ENCODE measurements at places on chromosomes 2 and 18.

- DNase-seq: no peak
Observed at GRCh38 chr2:96529376-96530143, 7.0 kb upstream of the ARID5A start.

- DNase-seq: no peak
Observed at GRCh38 chr2:238406221-238406997, 20.3 kb upstream of the ASB1 start.

- no peak for DNase-seq
Observed at GRCh38 chr2:210198326-210198725, 26.9 kb downstream of the ACADL start.

- no peak for DNase-seq
Observed at GRCh38 chr2:66660804-66661203, 225.9 kb downstream of the MEIS1 start.

DNA sequence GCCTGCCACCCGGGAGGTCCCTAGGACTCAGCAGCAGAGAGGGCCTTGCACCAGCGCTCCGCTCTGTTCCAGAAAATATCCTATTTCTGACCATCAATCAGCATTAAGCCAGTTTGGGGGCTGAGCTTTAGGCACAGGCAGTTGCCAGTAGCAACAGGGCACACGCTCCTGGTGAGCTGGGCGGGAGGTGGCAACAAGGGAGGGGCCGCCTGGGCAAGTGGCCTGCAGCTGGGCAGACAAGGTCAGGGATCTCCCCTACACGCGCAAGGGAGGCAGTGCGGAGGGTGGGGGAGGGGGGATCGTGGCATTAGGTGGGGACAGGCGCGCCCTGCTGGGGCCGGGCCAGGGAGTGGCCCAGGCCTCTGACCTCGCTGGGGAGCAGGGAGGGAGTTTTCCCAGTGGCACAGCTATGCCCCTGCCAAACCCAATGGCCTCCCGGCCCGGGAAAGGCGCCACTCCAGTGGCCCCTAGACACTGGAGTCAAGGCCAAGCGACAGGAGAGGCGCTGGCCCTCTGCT, 302.8 kb downstream of the NCKAP5 start:
- DNase-seq: no peak

GRCh38 chr2:117056376-117056748, 758.1 kb upstream of the DDX18 start:
- DNase-seq: no peak

GRCh38 chr2:136497709-136498108, 267.6 kb upstream of the THSD7B start:
- DNase-seq: no peak

GRCh38 chr2:65300134-65300760, 72.6 kb downstream of the ACTR2 start:
- DNase-seq: no peak

DNA sequence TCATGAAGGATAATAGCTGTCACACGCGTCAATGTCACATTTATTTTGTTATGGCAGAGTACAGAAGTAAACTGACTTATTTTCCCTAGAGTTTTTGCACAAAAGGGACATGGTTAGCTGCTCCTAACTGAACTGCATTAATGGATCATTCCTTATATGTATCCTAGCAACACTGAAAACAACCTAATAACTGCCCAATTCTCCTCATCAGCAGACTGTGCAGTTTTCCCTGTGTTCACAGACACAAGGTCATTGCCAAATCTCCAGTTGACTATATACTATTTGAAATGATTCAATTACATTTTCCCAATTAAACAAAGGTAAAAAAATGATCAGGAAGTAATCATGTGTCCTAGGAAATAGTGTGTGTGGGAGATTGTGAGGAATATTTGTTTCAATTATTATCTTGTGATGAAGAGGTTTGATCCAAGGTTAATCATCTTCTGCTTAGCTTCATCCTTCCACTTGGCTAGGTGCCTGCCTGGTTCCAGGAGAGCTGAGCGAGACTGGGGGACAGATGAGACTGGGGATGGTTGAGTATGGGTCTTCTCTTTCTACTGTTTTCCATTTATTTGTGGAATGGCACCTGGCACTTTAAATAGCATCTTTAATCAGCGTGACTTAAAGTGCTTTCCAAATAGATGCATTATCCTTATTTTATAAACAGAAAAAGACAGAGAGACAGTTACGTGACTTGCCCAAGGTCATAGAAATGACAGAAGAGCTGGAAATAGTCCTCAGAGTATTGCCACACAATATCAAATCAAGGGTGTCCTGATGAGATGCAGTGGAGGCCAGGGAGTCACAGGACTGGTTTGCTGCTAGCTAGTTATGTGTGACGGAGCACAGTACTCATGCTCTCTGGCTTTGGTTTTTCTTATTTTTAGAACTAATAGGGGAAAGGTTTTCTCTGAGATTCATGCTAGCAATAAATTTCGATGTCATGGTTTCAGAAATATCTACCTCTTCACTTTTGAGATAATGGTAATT, 335.6 kb downstream of the PIK3C3 start:
- DNase-seq: no peak

DNA sequence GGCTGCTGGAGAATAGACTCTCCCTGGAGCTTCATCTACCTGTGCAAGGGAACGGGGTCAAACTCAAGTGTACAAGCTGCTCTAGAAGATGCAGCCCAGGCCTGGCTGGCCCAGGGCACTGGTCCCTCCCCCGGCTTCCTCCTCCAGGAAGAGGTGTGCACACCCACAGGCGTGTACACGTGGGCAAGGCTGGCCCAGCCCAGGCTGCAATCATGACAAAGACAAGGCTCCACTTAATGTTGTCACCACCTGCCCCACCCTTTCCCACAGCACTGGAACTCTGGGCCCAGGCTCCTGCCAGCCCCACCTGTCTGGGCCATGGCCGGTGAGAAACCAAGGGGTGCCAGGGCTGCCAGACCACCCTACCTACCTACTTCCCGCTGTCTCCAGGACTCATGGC, 29.6 kb upstream of the ALPP start:
- DNase-seq: no peak

DNA sequence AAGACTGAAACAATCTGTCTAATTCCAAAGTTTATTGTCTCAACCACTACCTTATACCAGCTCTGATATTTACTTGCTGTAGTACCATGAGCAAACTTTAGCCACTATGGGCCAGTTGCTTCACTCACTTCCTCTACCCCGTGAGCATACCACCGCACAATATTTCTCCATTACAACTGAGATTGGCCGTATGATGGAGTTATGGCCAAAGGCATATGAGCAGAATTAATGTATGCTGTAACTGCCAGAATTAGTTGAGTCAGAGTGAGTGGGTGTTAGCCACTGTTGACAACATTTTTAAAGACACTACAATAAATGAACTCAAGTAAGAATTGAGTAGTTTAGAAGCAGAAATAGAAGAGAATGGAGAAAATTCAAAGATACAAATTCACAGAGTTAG, 69.7 kb downstream of the LRATD1 start:
- no peak for DNase-seq

DNA sequence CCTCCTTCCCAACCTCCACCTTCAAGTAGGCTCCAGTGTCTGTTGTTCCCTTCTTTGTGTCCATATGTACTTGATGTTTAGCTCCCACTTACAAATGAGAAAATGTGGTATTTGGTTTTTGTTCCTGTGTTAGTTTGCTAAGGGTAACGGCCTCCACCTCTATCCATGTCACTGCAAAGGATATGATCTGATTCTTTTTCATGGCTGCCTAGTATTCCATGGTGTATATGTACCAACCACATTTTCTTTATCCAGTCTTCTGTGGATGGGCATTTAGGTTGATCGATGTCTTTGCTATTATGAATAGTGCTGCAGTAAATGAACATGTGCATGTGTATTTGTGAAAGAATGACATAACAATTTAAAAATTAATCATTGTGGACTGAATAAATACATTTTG, 19.5 kb upstream of the TFPI start:
- no peak for DNase-seq

DNA sequence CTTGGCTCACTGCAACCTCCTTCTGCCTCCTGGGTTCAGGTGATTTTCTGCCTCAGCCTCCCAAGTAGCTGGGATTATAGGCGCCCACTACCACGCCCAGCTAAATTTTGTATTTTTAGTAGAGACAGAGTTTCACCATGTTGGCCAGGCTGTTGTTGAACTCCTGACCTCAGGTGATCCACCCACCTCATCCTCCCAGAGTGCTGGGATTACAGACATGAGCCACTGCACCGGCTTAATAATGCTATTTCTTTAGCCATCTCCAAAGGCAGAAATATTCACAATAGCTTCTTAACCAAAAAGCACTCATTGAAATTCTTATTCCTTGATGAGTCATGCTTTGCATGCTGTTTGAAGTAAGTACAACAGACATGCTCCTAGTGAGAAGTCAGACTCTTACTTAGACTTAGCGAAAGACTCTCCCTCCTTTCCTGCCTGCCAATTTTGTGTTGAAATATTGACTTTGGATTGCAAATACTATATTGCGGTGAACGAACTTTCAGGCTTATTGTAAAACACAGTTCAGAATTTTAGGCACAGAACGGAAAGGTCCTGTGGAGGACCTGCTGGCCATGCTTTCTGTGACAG, 4.4 kb downstream of the ACTR3 start:
- DNase-seq: no peak

- no peak for DNase-seq
Observed at GRCh38 chr2:142180820-142181533, 50.2 kb upstream of the LRP1B start.

DNA sequence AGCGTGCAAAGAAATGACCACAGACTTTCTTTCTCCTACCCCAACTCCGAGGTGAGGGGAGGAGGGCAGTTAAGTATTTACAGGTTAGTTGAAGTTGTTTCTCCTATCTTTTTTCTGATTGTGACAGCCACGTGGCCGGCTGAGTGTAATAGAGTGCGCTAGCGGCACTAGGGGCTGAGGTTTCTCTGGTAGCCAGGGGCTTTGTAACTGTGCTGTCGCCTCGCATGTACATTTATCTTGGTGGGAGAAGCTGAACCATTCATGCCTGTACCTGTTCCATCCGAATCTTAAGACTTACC, 214.1 kb upstream of the STON1 start:
- no peak for DNase-seq

- DNase-seq: no peak
Observed at GRCh38 chr2:10035053-10035422, 8.3 kb upstream of the KLF11 start.

GRCh38 chr2:86073225-86073624, 32.5 kb downstream of the POLR1A start:
- DNase-seq: no peak

DNA sequence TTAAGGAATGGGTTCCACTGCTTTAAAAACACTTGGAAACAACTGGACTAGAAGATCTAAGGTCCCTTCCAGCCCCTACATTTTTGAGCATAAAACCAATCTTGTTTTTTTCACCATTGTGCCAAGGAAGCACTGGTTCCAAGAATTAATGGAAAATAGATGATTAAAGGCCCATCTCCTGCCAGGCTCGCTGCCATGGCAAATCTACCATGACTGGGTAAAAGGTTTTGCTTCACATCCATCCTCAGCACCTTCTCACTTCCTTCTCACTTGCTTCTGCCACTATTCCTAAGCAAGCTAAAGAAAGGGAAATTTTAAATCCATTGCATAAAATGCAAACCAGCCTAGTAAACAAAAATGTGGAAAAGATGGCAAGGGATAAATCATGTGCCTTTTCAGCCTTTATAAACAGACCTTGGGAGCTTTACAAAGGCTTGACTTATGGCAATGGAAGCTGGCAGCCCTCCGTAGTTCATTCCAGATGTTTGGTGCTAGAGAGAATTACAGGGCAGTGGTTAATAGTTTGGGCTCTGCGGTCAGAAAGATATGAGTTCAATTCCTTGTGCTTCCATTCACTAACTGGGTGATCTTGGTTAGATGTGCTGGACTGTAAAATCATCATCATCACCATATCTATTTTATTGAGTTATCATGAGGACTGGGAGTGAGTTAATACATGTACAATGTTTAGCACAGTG, 27.0 kb upstream of the ST3GAL5 start:
- no peak for DNase-seq

Measured in GM12878 (cell line).